ENCODE measurements at places on chromosomes 2 and 18.

DNA sequence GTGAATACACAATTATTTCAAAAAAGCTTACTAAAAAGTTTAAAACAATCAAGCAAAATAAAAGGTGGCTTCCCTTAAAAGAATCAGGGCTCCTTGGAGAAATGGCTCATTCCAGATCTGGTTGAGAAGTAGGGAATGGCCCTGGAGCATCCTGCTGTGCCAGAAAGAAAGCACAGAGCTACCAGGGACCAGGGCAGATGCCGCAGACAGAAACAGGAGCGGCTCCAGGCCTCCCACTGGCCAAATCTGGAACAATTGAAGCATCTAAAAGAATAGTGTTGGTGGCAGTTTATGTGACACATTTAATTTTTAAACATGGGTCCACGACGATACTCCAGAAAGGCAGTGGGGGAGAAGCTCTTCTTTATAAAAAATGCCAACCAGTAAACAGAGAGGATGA lies 75.5 kb downstream of the GBX2 start:
- no peak for DNase-seq

- no peak for DNase-seq
These were observed 20.9 kb downstream of the PHLPP1 start for GRCh38 chr18:62736077-62736855.

- DNase-seq, result peak; percentile 29
These were observed 13.3 kb downstream of the RIF1 start for GRCh38 chr2:151422917-151423439.

- no peak for DNase-seq
These were observed 8.7 kb downstream of the FARP2 start for GRCh38 chr2:241364781-241365180.

GRCh38 chr18:52903857-52904256 lies 563.9 kb downstream of the DCC start:
- peak; percentile 43 for DNase-seq

DNA sequence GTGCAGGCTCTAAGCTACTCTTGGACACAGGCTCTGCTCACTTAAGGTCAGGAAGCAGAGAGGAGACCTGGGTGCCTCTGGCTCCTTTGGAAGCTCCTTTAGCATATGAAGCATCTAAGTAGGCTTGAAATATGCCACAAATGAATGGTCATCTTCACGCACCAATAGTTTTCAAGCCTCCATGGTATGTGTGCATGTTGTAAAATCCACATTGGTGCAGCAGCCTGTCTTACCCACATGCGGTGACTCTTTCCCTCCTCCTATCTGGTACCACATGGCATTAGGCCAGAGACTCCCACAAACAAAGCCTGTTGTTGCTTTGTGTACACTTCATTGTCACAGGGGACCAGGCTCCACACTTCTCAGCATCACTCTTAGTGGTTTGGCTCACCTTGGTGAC lies 442.2 kb upstream of the RAB12 start:
- no peak for DNase-seq

GRCh38 chr2:31319406-31320175 lies 85.6 kb downstream of the EHD3 start:
- peak; percentile 51 for DNase-seq

- no peak for DNase-seq
These were observed 145.1 kb upstream of the CDH19 start for GRCh38 chr18:66749030-66749429.

GRCh38 chr18:58850786-58851469 lies 13.7 kb upstream of the ZNF532 start:
- DNase-seq, result no peak

- DNase-seq, result no peak
These were observed 45.7 kb downstream of the NAPG start for GRCh38 chr18:10571537-10571936.

- no peak for DNase-seq
These were observed 201.6 kb upstream of the TWIST2 start for GRCh38 chr2:238646281-238646680.

- DNase-seq, result no peak
These were observed 13.6 kb downstream of the ASAP2 start for GRCh38 chr2:9220201-9220600.

- DNase-seq, result no peak
These were observed 157.7 kb downstream of the PRKCE start for GRCh38 chr2:45809205-45809604.

DNA sequence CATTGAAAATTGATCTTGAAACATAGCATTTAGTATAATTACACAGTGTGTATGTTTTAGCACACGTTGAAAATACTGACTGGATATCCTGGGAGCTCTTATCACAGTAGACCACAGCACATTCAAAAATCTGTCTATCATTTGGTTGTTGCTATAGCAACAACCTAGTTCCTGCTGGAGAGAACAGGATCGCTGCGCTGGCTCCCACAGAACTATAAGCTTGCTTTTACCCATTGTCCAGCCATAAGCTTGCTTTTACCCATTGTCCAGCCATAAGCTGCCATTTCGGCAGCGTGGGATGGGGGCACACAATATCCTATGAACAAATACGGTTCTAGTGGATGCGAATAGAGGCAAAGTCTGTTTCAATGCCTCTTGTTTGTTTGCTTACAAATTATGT lies 70.4 kb upstream of the ST6GAL2 start:
- no peak for DNase-seq

DNA sequence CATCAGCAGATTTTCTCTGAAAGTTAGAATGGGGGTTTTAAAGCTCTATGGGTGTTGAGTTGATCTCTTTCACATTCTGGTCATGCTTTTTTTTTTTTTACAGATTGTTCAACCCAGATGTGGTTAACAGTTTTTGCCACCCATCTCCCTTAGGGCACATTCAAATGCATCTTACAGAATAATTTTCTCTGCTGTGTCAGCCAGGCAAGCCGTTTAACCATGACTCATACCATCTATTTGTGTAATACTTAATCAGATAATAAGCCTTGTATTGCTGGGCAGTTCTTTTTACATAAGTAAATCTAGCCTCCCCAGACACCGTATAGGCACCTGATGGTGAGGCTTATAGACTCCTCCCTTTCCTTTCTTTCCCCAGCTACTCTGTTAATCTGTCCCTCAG lies 62.0 kb downstream of the TGIF1 start:
- DNase-seq, result no peak

DNA sequence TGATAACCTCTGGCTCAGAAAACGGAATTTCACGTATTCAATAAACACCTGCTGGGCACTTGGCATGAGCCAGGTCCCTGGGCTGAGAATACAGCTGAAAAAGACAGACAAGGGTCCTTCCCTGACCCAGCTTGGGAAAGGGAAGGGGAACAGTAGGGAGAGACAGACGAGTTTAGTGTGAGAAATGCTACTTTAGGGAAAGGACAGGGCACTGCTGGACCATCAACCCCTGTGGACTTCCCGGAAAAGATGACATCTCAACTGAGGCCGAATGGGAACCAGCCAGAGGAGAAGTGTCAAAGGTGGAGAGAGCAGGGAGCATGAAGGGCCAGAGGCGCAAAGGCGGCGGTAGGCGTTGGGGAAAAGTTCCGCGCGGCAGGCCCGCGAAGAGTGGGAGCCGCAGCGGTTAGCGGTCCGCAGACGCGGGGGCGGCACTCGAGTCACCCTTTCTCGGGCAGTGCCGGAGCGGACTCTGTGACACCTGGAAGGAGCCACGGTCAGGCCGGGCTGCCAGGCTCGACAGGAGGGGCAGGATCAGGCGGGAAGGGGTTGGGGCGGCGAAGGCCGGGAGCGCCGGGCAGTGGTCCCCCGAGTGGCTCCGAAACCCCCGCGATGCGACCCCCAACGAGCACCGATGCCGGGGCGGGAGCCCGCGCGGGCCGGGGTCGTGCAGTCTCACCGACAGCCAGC lies 519 bp downstream of the TEX261 start:
- DNase-seq, result peak; percentile 74

DNA sequence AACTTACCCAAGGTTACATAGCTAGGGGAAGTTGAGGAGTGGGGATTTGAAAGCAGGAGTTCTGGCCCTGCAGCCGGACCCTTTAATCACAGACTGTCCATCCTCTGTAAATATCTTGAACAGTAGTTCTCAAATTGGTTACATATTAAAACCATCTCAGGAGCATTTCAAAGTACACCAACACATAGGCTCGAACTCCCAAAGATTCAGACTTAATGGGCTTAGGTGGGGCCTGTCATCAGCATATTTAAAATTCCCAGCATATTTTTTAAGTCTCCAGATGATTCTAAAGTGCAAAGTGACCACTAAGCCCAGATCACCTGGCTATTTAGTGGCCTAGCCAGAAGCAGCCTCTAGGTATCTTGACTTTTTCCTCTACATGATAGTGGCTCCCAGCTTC lies 192.2 kb downstream of the ZNF385B start:
- DNase-seq, result no peak

GRCh38 chr2:181907057-181907456 lies 15.5 kb downstream of the ITPRID2 start:
- no peak for DNase-seq

- no peak for DNase-seq
These were observed 44.5 kb downstream of the CCDC74A start for GRCh38 chr2:131572175-131572574.

GRCh38 chr2:190881598-190882410 lies 1.2 kb downstream of the GLS start:
- peak; percentile 83 for DNase-seq

DNA sequence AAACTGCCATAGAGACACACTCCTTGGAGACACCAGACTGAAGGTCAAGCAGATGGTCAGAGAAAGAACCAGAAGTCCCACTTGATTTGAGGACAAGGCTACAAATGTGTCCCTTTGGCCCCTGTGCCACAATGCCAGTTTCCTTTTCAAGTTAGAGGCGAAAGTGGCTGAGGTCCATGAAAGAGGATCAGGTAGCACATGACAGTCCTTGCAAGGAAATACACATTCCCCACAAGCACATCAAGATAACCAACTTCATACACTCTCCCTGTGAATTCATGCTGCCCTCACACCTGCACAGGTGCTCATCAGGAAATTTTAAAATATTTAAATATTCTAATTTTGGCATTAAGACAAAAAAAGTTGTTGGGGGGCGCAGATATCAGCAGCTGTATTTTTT lies 218.6 kb downstream of the TCF4 start:
- no peak for DNase-seq

DNA sequence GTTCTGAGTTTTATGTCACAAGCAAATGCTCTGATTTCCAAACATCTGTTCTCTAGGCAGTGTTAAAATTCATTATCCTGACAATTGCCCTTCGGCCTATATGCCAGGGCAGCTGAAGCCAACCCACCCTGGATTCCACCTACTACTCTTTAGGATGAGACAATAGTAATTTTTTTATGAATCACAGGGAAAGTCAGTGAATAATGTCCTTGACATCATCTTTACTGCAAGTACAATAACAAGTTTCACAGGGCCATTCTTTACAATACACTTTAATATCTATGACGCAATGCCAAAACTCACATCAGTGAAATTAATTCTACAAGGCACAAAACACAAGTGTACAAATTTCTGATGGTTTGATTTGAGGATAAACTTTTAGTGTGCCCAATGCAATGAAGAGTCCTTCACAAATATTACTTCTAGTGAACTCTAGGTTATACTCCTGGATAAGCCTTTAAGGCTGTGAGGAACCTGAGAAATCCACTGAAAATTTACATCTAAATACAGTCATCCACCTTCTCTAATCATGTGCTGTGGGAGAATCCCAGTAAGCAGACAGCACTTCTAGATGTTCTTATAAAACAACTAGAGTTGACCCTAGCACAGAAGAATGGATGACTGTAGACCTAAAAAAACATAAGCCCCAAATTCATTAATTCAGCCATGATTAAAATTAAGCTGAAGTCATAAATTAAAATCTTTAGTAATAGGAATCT lies 77.3 kb upstream of the CTLA4 start:
- no peak for DNase-seq

- no peak for DNase-seq
These were observed 36.5 kb downstream of the CAB39 start for GRCh38 chr2:230749111-230749510.

DNA sequence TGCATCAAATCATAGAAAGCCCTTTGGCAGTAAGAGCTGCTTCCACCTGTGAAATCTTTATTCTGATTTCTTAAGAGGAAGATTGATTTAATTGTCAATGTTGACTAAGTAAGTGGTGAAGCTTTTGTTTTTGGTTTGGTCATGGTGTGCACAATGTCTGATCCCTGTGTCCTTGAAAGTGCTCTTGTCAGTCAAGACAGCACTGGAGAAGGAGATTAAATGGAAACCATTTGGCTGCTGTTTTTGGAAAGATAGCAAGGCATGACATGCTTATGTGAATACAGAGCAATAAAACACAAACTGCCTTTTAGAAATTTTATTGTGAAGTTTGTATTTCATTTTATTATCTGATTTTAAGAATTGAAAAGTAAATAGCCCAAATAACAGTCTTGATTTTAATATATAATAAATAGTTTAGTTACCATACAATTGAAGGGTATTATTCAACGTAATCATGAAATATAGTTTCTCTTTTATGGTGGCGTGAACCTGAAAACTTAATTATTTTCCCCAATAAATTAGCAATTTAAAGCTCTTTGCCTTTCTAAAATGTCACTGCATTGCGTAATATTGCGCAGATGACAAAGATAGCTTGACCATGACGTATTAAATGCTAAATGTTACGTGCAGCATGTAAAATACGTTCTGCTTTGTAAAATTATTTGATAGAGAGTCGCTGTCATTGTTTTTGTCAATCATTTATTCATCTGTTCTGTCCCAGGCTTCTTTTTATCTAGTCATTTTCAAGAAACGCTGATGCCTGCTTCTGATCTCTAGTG lies 69.0 kb downstream of the GULP1 start:
- no peak for DNase-seq

GRCh38 chr2:11234309-11234708 lies 79.0 kb downstream of the SLC66A3 start:
- DNase-seq, result no peak

- DNase-seq, result no peak
These were observed 61.6 kb upstream of the TGFA start for GRCh38 chr2:70615222-70615621.

DNA sequence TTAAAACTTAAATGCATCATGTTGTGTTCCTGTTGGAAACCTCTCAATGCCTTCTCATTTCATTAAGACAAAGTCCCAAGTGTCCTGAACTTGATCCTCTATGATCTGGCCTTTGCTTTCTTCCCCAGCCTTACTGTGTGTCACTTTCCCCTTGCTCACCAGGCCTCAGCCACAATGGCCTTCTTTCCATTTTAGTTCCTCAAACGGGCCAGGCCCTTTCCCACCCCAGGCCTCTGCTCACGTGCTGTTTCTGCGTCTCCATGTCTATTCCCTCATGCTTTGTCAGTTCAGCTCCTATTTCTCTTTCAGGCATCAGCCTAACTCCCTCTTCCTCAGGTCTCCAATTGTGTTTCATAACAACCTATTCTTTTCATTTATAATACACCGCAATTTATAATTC lies 19.5 kb downstream of the CXCR4 start:
- DNase-seq, result no peak

DNA sequence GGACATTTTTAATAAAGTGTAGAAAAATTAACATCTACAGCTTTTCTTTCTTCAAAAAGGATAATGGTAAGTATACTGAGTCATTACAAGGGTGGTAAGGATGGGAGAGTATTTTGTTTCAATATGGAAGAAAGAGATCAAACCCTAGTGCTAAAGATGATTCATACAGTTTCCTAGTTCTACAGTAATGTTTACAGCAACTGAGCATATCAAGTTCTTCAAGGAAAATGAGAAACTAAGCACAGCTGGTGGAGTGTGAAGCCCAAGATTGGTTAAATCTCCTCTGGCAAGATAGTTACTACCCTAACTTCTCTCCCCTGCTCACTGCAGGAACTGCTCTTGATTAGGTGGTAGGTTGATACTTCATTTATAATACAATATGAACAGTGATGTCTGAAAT lies 467.5 kb downstream of the XIRP2 start:
- DNase-seq, result no peak
